Amniotic stem cell (primary cell): ENCODE measurements at places on chromosomes 3 and 15.

DNA sequence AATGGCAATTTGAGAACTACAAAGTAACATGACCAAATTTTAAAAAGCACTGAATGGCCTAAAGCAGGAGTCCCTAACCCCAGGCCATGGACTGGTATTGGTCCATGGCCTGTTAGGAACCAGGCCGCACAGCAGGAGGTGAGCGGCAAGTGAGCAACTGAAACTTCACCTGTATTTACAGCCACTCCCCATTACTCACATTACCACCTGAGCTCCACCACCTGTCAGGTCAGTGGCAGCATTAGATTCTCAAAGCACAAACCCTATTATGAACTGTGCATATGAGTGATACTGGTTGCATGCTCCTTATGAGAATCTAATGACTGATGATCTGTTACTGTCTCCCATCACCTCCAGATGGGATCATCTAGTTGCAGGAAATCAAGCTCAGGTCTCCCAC is 48.8 kb downstream of the SENP7 start:
- DNase-seq: no peak

DNA sequence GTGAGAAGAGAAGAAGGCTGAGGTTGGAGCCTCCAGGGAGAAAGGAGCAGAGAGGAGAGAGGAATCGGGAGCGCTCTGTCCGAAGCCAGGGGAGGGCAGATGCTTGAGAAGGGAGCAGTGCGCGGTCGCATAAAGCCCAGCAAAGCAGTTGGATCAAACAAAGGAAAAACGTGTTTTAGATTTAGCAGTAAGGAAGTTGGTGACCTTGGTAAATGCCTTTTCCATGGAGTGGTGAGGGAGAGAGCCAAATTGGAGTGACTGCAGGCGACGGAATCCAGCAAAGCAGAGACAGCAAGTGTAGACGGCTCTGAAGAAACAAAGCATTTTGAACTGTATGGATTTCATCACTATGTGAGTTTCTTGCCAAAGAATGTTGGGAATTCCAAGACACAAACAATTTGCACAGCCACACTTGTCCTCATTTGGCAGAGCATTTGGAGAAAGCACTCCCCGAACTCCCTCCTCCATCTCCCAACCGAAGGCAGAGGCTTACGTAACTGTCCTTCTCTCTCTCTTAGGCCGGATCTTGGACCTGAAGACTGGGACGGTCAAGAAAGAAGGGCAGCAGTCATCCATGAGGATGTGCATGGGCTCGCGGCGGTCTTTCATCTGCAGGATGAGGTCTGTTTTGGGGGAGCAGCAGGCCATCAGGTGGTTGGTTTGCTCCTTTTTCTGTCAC is 103.6 kb downstream of the ARNT2 start:
- peak; percentile 52 for DNase-seq

- DNase-seq: peak; percentile 83
Observed at GRCh38 chr15:43776718-43777266, at the start of gene ELL3. ELL3 (minus strand) TSS chr15:43776966; CDS start chr15:43776901, 65 bp downstream.

DNA sequence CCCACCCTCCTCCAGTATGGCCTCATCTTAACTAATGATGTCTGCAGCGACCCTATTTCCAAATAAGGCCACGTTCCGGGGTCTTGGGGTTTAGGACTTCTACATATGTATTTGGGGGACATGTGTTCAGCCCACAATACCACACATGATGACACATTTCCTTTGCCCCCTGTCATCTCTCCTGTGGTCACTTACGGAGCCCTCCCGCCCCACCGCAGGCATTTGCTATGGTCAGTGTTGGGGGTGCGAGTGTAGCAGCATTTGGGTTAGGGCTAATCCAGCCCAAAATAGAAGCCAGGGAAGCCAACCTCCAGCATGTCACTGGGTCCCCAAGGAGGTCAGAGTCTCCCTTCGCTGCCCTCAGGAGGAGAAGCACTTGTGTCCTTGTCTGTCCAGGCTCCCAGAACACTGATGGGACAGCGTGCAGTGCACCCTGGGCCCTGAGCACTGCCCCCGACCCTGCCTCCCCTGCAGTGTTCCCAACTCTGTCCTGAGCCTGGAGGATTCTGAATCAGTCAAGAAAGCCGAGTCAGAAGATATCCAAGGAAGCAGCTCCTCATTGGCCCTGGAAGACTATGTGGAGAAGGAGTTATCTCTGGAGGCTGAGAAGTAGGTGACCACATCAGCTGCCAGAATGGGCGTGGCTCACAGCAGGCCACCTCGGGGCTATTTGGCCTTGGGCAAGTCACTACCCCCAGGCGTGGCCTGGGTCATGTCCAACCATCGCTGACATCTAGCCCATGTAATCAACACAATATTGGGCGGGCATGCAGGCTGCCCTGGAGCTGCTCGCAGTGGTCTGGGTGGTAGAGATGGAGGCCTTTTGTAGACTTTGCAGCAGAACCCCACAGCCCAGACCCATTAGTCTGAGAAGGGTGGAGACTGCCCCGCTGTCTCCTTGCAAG is 46.9 kb upstream of the FGD5 start:
- DNase-seq: no peak

DNA sequence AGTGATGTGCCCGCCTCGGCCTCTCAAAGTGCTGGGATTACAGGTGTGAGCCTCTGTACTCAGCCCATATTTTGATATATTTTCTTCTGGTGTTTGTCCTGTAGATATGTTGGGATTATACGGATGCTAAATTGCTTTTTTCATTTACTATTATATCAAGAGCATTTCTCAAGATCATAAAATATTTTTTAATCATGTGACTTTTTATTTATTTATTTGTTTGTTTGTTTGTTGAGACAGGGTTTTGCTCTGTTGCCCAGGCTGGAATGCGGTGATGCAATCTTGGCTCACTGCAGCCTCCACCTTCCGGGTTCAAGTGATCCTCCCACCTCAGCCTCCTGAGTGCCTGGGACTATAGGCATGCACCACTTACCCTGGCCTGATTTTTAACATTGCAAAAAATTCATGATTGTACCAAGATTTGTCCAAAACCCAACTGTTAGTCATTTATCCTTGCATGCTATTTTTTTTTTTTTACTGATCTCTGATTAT is 2.7 kb upstream of the PXK start:
- no peak for DNase-seq

GRCh38 chr3:187935623-187936156 is 190.4 kb upstream of the BCL6 start:
- no peak for DNase-seq

DNA sequence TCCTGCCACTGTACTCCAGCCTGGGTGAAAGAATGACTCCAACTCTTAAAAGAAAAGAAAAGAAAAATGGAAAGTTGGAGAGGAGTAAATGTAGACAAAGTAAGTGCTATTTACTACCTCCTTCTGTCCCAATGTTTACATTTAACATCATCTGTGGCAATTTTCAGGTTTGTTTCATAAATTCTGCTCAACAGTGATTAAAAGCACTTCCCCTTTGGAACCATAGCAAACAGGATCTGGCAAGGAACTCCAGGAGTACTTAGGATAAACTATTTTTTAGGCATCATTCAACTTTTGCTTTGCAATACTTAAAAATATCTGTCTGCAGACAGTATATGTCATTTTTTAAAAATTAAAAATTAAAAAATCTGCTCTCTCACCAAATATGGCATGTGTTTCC is 5.5 kb upstream of the CX3CR1 start:
- no peak for DNase-seq

GRCh38 chr3:197798863-197799262 is 7.8 kb downstream of the LRCH3 start:
- DNase-seq: no peak

- no peak for DNase-seq
Observed at GRCh38 chr15:68518785-68519430, 59.9 kb upstream of the CORO2B start.
